Activated T-helper 2 cell treated with anti-CD3 and anti-CD28 coated beads, Interferon-gamma antibody, Interleukin-2, Interleukin-4, amounts not matched to agents 10 μg/mL and 5 μg/mL and 100 μg/mL, durations not matched to agents 14 hours and 24 hours and 36 hours (primary cell): ENCODE measurements at places on chromosomes 4 and X.

GRCh38 chrX:43836435-43837184 lies 45.6 kb downstream of the MAOB start:
- no peak for DNase-seq

GRCh38 chr4:15021946-15022345 lies 19.7 kb downstream of the CPEB2 start:
- DNase-seq: no peak

GRCh38 chr4:172962564-172963353 lies 205.9 kb upstream of the GALNT7 start:
- DNase-seq: no peak

- DNase-seq: no peak
Observed at GRCh38 chrX:87626996-87627395, 109.4 kb downstream of the KLHL4 start.

DNA sequence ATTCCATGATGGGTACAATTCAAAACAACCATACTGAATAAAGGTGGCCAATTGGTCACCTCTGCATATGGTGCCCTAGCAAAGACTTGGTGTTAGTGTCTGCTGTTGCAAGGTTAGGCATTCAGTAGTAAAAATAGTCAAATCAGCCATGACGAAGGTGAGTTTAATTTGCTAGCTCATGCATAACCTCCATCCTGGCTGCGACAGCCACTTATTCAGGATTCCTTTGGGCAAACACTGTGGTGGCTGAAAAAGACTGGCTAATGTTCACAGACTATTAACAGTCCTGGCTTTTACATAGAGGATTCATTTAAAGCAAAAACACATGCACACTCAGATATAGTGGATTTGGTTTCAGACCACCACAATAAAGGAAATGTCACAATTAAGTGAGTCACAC lies 34.8 kb upstream of the MAP9 start:
- DNase-seq: no peak
